Effector memory CD8-positive, alpha-beta T cell (primary cell): ENCODE measurements at places on chromosomes 5 and 9.

DNA sequence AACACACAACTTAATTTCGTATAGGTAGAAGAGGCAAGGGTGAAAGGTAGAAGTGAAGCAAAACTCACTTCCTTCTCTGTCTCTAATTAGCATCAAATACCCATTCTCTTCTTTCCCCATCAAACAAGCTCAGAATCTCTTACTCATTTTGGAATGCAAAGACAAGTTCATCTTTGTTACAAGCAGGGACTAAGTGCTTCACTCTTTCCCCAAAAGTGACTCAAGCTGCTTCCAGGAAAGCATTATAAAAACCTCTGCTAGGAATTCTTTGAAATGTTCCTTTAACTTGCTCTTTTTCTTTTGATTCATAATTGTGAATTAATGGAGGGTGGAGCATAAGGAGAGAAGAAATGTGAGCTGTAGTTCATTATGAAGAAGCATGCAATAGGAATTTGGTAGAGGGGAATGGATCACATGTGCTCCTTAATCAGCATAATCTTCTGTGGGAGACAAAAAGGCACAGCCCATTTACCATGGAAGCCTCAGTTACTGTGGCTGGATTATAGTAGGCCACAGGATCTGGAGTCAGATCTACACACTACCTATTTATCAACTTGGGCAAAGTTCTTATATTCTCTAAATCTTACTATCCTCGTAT, 109.5 kb upstream of the DPYSL3 start:
- H3K27me3 ChIP-seq: no peaks in the 10 kb centered on the region
- no peak overlapping the region for H3K27ac ChIP-seq
- no peaks in the 10 kb centered on the region for H3K4me1 ChIP-seq

GRCh38 chr5:75510836-75511434, 494 bp downstream of the CERT1 start:
- peaks cover 52% of the 10 kb centered on the region for H3K4me1 ChIP-seq
- DNase-seq: peak; percentile 40
- no peaks in the 10 kb centered on the region for H3K27me3 ChIP-seq

DNA sequence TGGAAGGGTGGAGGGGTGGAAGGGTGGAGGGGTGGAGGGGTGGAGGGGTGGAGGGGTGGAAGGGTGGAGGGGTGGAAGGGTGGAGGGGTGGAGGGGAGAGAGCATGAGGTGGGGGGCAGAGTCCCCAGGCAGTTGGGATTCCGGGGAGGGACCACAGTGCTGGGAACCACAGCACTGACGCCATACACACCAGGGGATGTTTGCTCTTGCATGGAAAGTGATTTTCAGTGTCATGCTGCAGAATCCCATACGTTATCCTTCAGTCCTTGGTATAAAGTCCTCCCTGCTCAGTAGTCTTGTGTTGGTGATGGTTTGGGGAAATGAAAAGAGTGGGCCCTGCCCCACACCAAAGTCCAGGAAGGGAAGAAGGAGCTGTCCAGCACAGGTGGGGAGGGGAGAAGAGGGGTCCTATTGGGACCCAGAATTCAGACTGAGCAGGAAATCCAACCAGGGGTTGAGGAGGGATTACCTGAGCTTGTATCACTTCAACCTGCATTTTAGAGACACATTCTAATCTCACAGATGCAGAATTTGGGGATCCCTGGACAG, 5.5 kb upstream of the FIBCD1 start:
- peaks cover 9% of the 10 kb centered on the region for H3K4me1 ChIP-seq
- H3K4me3 ChIP-seq: no peak overlapping the region
- no peak overlapping the region for H3K27ac ChIP-seq

DNA sequence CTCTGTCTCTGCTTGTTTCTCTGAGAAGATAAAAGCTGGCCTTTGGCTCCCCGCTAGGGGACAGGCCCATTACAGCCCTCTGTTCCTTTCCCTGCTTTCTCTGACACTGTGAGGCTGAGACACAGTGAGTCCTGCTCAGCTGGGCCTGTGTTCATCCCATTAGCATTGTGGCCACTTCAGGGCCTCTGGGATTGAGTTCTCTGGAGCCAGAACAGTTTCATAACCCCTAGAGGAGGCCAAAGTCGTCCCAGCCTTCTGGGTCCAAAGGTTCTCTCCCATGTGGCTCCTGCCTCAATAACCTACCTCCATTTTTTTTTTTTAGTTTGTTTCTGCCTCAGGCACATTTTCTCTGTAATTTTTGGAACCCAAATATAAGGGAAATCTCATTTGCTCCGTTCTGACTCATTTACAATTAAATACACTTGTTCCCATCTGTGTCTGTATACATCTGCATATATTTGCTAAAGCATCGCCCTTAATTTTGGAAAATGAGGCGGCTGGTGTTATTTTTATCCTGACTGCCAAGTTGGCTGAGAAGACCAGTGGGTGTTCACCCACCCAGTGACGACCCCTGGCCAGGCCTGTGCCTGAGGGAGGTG, 27.3 kb upstream of the CTNNA1 start:
- no peak overlapping the region for H3K27ac ChIP-seq
- DNase-seq: no peak
- H3K4me3 ChIP-seq: no peak overlapping the region
- H3K36me3 ChIP-seq: peaks cover 3% of the 10 kb centered on the region
- peaks cover 7% of the 10 kb centered on the region for H3K4me1 ChIP-seq

DNA sequence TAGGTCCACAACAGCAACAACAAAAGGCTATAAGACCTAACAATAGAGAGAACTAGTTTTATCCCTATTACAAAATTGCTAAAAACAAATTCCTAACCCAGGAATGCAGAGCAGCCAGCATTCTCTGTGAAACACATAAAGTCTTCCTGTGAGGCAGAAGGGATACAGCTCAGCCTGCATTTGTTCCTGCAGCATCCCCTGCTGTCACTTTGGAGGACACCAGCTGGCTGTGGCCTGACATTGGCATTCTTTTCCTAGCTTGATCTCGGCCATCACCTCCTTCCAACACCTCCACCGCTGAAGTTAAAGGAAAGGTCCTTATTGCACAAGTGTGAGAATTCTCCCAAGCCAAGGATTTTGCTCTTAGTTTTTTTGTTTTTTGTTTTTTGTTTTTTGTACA, 186.1 kb downstream of the SNCAIP start:
- H3K4me1 ChIP-seq: no peaks in the 10 kb centered on the region
- DNase-seq: no peak
- H3K27me3 ChIP-seq: peaks cover 20% of the 10 kb centered on the region
- no peak overlapping the region for H3K4me3 ChIP-seq

- H3K4me1 ChIP-seq: peaks cover 5% of the 10 kb centered on the region
- H3K4me3 ChIP-seq: peak overlapping the region; percentile 18
- DNase-seq: peak; percentile 70
- H3K27me3 ChIP-seq: peaks cover 39% of the 10 kb centered on the region
- no peak overlapping the region for H3K27ac ChIP-seq
- no peaks in the 10 kb centered on the region for H3K36me3 ChIP-seq
Measured at GRCh38 chr9:136283291-136284235, 20.3 kb downstream of the CCDC187 start.
